ENCODE measurements at places on chromosomes 11 and 22.

DNA sequence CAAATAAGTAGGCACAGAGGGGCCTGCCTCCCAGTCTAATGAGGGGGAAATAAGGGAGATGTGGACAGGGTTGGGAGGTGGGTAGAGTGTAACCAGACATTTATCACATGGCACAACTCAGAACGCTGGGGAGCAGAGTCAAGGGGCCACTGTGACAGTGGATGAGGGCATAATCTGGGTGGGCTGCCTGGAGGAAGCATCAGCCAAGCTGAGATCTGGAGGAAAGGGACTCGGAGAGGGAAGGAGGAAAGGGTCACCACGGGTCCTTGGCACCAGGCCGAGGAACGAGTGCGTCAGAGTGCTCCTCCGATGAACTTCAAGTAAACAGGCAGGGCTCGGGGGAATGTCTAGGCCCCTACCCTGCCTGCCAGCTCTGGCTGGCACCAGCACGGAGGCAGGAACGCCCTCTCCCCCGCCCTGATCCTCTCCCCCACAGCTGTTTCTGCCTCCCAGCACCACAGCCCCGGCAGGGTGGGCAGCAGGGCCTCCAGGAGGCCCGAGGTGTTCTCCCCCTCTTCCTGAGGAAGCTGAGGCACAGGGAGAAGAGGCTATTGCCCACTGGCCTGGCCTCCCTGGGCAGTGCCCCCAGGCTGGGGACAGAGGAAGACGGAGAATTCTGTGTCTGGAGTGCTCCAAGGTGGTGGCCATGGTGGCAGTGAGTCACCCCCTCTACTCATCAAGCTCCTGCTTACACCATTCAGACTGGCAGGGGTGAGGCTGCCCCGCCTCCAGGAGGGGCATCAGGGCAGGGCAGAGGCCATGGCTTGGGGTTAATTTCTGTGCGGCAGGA, 4.2 kb downstream of the ALDH3B1 start:
- DNase-seq = peak; percentile 92

DNA sequence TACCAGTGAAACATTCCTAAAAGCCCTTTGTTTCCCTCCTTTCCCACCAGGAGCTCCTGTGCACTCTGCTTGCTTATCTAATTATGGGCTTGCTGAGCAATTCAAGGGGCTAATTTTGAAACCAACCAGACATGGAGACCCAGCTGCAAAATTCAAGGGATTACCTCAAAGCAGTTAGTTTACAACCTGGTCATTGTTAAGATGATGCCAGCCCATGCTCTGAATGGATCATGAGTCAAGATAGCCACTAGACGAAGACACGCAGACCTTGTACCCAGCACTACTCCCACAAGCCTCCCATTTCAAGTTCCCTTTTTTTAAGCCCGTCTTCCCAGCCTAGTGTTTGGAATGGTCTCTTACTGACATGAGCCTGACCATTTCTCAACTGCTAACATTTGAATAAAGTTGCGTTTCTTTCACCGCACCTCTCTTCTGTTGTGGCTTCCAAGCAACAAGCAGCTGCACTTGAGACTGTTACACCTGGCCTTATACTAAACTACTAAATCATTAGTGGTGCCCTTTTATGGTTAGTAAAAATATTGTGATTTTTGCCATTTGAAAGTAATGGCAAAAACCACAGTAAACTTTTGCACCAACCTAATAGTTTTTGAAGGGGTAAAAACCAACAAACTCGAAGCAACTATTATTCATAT, 315.3 kb upstream of the LUZP2 start:
- no peak for DNase-seq

GRCh38 chr11:35683728-35684339, 21.3 kb downstream of the TRIM44 start:
- DNase-seq = no peak

- peak; percentile 48 for DNase-seq
Observed at GRCh38 chr11:120303004-120303637, 22.0 kb upstream of the TLCD5 start.

DNA sequence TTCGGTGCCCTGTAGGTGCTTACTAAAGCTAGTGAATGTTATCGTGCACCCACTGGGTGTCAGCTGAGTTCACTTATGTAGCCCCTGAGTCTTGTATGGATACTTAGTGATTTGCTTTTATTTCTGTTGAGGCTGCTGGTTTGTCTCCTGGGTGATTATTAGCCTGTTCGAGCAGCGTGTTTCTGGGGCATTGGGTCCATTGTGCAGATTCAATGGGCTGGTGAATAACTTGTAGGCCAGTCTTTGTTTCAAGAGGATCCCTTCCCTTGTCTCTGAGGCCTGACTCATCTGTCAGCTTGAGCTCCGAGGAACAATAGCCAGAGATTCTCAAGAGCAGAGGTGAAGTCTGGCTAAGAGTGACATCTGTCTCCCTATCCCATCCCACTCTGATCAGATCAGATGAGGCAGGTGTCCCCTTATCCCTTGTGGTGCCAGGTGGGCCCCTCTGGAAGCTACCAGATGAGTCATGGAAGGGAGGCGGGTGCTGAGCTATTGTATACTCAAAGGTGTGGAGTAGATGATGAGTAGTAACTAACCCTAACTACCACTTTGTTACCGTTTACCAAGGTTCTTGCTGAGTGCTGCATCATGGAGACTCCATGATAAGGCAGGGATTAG, 3.7 kb downstream of the MIAT start:
- no peak for DNase-seq

DNA sequence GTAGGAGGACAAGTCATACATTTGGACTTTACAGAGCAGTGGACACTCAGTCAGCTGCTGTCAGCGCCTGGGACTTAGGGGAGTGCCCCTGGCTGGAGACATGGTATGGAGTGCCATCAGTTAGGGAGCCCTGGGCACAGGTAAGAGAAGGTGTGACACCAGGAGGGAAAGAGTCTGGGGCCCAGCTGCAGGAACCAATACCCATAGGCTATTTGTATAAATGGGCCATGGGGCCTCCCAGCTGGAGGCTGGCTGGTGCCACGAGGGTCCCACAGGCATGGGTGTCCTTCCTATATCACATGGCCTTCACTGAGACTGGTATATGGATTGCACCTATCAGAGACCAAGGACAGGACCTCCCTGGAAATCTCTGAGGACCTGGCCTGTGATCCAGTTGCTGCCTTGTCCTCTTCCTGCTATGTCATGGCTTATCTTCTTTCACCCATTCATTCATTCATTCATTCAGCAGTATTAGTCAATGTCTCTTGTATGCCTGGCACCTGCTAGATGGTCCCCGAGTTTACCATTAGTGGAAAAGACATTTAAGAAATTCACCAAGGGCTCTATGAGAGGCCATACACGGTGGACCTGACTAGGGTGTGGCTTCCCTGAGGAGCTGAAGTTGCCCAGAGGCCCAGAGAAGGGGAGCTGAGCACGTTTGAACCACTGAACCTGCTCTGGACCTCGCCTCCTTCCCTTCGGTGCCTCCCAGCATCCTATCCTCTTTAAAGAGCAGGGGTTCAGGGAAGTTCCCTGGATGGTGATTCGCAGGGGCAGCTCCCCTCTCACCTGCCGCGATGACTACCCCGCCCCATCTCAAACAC, 850 bp upstream of the MIF start:
- no peak for DNase-seq

GRCh38 chr11:73980001-73980961, 2.4 kb downstream of the UCP2 start:
- DNase-seq = no peak

DNA sequence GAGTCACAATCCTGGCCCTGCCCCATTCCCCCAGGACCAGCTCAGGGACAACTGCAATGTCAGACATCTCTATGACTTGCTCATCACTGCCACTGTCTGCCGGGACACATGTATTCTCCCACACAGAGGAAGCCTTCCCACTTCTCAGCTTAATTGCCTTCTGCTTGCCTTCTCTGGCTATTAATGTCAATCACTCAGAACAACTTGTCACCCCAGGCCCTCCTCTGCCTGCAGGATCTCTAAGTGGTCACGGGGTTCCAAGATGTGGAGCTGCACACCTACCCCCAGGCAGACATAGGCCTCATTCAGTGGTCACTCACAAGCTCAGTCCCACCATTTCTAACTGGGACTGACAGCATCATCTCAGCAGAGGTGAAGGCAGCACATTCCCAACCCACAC, 15.1 kb downstream of the PLEKHA7 start:
- DNase-seq = no peak

- no peak for DNase-seq
Observed at GRCh38 chr22:26778372-26778771, 121.0 kb downstream of the MIAT start.

- peak; percentile 59 for DNase-seq
Observed at GRCh38 chr11:554428-555226, 5.9 kb downstream of the LMNTD2 start.

- DNase-seq = no peak
Observed at GRCh38 chr11:70655816-70656215, 257.5 kb downstream of the CTTN start.

DNA sequence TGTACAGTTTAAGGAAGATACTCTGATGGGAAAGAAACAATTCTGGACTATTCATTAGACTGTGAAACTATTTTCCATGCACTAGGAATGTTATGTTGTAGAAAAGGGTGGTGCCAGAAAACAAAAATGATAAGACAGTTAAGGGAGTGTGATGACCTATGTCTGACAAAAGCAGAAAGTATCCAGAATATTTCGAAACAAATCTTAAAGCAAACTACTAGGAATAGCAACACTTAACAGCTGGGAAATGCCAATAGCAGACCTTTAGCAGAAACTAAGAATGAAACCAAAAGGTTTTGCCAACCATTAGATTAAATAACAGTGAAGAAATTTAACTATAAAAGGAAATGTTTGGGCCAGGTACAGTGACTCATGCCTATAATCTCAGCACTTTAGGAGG, 3.3 kb upstream of the ARHGAP20 start:
- DNase-seq = no peak

DNA sequence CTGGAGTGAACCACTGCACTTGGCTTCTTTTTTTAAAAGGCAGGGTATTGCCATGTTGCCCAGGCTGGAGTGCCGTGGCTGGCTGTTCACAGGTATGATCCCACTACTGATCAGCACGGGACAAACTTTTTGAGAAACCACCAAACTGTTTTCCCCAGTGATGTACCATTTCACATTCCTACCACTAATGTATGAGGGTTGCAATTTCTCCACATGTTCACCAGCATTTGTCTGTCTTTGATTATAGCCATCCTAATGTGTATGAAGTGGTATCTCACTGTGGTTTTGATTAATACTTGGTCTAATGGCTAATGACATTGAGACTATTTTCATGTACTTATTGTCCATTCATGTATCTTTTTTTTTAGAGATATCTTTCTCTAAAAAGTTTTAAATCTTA, 41.5 kb upstream of the EP300 start:
- no peak for DNase-seq

GRCh38 chr11:39668640-39669039, 1790.8 kb downstream of the LRRC4C start:
- no peak for DNase-seq

DNA sequence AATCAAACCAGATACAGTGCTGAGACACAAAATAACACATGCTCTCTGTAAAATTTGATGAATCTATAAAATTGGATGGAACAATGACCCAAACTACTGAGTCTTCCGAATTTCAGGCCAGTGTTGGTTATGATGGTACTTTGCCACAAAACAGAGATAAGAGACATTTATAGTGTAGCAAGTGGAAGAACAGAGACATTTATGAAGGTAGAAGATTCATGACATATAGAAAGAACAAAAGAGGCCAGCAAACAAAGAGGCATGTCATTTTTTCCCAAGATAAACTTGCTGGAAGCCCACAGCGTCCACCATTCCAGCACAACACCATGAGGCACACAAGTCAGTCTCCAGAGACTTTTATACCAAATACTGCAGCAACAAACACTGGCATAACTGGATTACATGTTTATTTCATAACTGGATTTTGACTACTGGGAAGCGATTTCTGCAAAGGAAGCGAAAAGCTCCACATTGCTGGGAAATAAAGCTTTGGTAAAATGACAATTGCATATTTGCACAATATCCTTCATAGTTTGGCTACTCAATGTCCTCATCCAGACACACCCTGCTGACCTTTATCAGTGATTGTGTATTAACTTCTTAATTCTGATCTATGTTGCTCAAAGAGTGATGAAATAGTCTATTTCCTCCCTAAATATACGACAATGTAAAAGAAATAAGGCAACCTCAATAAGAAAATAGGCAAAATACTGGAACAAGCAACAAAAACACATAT, 17.5 kb downstream of the DDI1 start:
- no peak for DNase-seq

- DNase-seq = peak; percentile 21
Observed at GRCh38 chr22:28829358-28830181, 29.2 kb upstream of the XBP1 start.

DNA sequence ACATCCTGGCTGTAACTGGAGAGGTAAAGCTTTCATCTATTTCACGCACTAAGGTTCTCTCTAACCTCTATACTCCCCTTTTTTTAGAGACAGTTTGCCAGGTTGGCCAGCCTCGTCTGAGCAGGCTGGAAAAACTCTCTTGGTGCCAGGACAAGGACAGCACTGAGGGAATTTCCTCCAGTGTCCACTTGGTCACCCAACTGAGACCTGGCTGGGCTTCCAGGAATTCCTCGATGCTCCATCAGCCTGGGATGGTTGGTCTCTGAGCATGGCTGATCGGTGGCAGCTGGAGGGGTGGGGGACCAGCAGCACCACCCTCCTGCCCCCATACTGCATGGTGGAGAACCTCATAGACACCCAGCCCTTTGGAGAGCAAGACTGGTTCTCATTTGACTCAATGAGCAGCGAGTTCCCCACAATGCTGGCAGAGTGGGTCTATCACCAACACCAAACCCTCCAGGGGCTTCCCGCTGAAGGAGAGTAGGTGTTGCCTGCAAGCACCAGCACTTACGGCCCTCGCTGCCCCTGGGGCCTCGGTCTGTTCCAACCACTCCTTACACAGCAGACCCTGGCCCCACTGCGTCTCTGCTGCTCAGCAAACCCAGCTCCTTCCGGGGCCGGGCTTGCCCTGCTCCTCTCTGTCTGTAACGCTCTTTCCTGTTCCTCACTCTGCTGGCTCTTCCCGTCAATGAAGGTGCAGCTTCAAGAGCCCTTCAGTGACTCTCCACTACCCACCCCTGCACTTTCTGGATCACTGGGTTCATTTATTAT, 122.2 kb downstream of the ST3GAL4 start:
- DNase-seq = no peak

DNA sequence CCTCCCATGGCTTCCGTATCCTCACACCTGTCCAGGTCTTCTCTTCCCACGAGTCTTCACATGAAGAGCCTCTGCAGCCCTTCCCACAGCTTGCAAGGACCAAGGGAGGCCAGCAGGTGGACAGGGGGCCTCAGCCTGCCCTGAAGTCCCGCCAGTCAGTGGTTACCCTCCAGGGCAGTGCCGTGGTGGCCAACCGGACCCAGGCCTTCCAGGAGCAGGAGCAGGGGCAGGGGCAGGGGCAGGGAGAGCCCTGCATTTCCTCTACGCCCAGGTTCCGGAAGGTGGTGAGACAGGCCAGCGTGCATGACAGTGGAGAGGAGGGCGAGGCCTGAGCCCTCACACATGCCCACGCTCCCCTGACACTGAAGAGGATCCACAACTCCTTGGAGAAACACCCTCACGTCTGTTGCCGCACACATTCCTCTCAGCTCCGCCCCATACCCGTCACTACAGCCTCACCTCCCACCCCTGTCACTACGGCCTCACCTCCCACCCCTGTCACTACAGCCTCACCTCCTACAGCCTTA, 8.3 kb downstream of the SSH3 start:
- DNase-seq = no peak
